ENCODE measurements at places on chromosomes 13 and 19.
A peak's percentile ranks its signal among the peaks of the same experiment; 100 is the strongest.

- DNase-seq: no peak
Observed at GRCh38 chr13:37173214-37173613, 67.8 kb upstream of the CSNK1A1L start.

- DNase-seq: peak; percentile 81
Observed at GRCh38 chr19:44912854-44913253, 1.6 kb upstream of the APOC1 start.

GRCh38 chr19:1538978-1539377 is 15.1 kb downstream of the PLK5 start:
- DNase-seq: no peak

GRCh38 chr13:25352230-25352629 is 19.5 kb upstream of the ATP8A2 start:
- DNase-seq: no peak

GRCh38 chr13:112601371-112601770 is 13.4 kb upstream of the TUBGCP3 start:
- DNase-seq: no peak
